ENCODE measurements at places on chromosomes 7 and 10.

- no peak for DNase-seq
These were observed 6.4 kb downstream of the SPOCK2 start for GRCh38 chr10:72081772-72082590.

DNA sequence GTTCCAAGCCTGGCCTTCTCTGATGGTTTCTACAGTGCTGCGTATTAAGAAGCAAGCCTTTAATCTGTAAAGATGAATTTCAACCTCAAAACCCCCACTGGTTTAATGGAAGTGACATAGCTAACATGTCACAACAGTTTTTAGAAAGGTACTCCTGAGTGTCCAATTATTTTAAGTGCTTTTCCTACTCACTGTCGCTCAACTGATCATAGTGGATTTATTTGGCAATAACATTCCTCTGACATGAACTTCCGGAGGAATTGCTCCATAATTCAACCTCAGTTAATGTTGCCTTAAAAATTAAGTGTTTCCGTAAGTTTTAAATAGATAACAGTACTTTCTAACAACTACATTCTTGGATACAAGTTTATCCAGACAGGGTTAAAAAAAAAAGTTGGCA, 57.5 kb downstream of the AGMO start:
- no peak for DNase-seq

GRCh38 chr10:123472606-123473005, 193.5 kb upstream of the GPR26 start:
- peak; percentile 15 for DNase-seq

GRCh38 chr7:155218276-155219153, 79.2 kb upstream of the INSIG1 start:
- no peak for DNase-seq

GRCh38 chr7:75688200-75689136, 50.3 kb downstream of the HIP1 start:
- DNase-seq = peak; percentile 91

DNA sequence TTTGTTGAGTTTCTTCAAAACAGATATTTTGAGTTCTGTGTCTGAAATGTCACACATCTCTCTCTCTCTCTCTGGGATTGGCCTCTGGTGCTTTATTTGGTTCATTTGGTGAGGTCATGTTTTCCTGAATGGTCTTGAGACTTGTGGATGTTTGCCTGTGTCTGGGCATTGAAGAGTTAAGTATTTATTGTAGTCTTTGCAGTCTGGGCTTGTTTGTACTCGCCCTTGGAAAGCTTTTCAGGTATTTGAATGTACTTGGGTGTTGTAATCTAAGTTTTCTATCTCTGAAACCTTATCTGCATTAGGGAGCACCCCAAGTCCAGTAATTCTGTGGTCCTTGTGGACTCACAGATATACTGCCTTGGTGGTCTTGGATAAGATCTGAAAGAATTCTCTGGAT, 106.7 kb upstream of the PRSS58 start:
- no peak for DNase-seq

DNA sequence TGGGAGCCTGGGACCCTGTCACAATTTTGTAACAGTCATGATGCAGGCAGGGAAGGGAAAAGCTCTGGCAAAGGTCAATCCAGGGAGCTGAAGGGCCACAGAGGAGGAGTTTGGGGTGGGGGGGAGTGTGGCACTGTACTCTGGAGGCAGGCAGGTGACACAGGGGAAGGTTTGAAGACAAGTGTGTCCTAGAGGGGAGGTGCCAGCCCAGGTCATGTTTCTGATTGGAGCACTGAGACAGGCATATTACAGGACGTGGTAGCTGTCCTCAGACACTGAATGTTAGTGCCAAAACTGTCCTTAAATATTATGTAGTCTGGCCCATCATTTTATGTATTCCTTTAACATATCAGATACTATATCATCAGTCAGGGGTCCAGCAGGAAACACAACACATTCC, 75.6 kb upstream of the LRRC4 start:
- DNase-seq = no peak

GRCh38 chr10:7945034-7945433, 109.5 kb upstream of the GATA3 start:
- DNase-seq = no peak

DNA sequence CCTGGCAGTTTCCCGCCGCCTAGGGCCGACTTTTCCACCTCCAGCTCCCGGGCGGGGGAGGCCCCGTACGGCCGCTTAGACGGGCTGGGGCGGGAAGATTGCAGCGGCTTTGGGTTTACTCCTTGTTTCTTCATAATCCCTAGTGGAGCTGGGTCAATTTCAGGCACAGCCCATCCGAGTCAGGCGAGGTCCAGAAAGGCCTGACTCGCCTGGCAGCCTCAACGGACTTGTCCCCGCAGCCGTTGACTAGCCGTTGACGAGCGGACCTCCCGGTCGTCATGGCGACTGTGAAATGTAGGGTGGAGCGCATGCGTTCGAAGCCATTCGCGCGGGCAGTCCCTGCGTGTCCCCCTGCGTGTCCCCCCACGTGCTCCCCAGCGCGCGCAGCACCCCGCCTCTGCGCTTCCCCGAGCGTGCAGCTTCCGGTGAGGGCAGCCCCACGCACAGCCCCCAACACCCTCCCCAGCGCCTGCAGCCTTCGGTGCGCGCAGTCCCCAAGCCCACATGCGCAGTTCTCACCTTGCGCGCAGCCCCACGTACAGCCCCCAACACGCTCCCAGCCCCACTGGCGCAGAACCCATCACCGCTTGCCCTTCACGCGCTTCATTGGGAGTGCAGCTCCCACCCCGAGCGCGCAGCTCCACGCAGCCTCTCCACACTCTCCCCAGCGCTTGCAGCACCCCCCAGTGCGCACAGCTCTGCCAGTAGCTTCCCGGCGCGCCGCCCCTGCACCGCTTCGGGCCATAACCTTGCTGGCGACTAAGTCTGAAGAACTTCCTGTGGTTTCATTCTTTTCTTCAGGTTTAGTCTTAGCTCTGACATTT, 67.8 kb downstream of the TBX20 start:
- DNase-seq = peak; percentile 61

DNA sequence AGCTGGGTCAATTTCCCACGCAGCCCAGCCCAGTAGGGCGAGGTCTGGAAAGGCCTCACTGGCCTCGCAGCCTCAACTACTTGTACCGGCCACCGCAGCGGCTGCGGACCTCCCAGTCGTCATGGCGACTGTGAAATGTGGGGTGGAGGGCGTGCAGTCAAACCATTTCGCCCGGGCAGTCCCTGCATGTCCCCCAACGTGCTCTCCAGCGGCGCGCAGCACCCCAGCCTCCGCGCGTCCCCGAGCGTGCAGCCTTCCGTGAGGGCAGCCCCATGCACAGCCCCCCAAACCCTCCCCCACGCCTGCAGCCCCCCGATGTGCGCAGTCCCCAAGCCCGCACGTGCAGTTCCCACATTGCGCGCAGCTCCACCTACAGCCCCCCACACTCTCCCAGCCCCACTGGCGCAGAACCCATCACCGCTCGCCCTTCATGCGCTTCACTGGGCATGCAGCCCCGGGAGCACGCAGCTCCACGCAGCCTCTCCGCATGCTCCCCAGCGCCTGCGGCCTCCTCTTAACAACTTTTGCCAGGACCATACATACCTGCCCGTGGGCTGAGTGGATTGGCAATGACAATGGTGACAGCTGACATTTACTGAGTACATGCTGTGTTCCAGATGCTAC, 34.5 kb upstream of the SFTPD start:
- DNase-seq = no peak

- DNase-seq = no peak
These were observed 32.8 kb upstream of the DGKI start for GRCh38 chr7:137879357-137880158.

GRCh38 chr10:59905731-59906416, 482 bp downstream of the CCDC6 start:
- DNase-seq = peak; percentile 31

GRCh38 chr7:42914421-42915045, 2.7 kb upstream of the C7orf25 start:
- no peak for DNase-seq

DNA sequence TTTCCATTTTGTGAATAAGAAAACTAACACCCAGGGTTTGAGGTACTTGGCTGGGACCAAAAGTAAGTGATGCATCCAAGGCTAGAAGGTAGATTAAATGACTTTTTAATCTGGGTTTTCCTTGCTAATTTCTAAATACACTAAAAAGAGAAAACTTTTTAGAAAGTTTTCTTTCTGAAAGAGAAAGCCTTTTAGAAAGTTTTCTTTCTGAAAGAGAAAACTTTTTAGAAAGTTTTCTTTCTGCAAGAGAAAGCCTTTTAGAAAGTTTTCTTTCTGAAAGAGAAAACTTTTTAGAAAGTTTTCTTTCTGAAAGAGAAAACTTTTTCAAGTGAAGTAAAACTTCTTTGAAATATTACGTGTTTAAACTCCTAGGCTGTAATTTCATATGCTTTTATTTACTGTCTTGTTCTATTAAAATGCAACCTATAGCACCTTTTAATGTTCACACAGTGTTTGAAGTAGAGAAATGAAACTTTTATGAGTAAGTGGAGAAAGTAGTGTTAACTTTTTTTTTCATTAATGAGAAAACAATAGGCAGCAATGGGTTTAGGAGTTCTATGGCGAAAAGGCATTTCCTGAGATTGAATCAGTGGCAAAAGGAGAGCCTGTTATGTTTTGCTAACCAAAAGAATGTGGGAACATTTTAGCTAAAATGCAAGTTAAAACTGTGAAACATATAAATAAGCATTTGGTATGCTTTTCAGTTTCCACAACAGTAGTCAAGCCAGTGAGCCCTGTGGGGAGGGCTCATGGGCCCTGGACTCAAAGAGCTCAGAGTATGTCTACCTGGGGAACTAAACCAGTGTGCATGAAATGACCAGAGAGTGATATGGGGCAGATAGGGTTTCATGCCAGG, 103.7 kb downstream of the RBM20 start:
- DNase-seq = no peak

DNA sequence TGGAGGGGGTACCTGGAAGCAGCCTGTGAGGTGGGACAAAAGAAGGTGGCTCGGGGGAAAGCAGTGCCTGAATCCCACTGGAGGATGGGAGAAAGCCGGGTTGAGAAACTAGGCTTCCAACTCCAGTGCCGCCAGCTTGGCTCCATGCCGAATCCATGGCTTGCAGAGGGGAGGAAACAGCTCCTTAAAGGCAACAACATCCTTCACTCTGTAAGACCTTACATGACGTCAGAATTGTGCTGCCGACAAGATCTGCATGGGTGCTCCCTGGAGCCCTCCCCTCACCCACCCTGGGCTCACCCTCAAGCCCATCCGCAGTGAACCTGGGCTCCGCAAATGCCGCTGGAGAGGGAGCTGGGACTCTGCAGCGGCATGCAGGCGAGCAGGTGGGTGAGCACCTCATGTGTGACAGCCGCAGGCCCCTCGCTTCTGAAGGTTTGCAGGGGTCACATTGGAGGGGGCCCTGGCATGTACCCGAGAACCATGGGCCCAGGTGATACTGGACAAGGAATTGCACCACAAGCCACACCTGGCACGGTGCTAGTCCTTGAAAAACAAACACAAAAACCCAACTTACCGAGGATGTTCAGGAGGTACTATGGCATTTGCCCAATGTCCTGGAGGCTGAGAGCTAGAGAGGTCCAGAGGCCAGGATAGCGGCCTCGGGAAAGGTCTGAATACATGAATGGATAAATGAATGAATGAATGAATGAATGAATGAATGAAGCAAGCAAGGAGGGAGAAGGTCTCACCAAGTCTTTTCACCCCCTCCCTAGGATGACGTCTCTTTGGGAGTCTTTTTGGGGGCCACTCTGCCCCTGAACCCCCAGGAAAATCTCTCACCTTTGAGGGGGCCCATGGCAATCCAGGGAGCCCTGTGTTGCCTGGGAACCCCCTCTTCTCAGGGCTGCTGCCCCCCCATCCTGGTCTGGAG, 238.6 kb upstream of the SHH start:
- no peak for DNase-seq
